Hindlimb muscle (tissue), 1 donor: ENCODE measurements at places on chromosomes 13 and 19. TPM values are rescaled to one million over a fixed set of nuclear protein-coding genes. Genes with fewer than 3 reads are reported as not detected.

GRCh38 chr13:37369616-37370015, 229.0 kb downstream of the POSTN start:
- no peak for DNase-seq

DNA sequence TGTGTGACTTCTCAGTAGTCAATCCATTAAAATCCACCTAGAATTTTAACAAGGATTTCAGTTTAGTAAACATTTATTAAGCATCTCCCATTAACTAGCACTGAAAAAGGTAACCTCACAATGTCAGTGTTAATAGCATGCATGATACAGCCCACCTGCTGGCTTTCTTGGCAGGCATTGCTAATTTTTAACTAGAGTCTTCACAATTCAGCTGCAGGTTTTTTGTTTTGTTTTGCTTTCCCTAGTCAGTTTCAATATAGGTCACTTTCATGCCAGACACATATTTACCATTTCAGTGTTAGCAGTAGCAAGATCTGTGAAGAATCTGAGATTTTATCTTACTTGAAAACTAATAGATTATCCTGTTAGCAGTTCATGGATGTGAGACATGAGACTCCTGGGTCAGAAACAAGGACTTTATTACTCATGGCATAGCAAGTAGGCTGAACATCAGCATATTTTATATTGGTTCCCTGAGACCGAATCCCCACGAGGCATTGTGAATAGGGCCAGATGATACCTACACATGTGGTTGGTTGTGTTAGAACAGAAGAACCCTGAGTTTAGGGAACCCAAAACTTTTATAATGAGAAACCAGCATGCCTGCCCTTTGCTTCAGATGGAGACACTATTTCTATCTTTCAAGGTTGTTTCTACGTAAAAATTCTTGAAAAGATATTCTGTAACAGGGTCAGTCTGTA, 198.0 kb upstream of the HTR2A start:
- no peak for DNase-seq

GRCh38 chr13:30418717-30419459, 3.4 kb upstream of the UBE2L5 start:
- DNase-seq, result no peak

DNA sequence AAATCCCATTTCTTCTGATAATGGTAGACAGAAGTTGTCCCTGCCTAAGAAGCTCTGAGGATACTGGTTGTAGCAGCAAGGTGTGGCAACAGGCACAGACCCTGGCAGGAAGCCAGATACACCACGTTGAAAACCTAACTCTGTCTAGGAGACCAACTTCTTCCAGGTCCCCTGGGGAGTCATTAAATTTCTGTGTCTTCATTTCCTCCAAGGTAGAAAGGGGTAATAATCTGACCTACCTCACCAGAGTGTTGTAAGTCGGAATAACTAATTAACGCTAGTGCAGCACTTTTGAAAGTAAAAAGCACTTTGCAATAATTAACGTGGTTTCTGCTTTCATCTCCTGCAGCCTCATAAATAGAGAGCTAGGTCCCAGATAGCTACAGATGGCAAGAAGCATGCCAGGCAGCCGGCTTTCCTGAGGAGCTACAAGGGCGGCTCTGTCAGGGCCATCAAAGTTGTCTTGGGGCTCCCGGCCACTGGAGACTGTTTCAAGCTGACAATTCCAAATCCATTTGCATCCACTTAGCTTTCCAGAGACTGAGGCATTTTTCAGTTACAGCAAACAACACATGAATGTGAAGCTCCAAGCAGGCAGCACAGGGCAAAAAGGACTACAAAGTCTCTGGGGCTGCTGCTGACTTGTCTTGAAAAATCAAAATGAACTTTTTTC, 176.2 kb downstream of the FOXO1 start:
- DNase-seq, result no peak

ADGRE3 gene
- not detected for polyA plus RNA-seq

FGF9 gene
- polyA plus RNA-seq, result 14.3 TPM

CGB8 gene
- polyA plus RNA-seq, result not detected

DNA sequence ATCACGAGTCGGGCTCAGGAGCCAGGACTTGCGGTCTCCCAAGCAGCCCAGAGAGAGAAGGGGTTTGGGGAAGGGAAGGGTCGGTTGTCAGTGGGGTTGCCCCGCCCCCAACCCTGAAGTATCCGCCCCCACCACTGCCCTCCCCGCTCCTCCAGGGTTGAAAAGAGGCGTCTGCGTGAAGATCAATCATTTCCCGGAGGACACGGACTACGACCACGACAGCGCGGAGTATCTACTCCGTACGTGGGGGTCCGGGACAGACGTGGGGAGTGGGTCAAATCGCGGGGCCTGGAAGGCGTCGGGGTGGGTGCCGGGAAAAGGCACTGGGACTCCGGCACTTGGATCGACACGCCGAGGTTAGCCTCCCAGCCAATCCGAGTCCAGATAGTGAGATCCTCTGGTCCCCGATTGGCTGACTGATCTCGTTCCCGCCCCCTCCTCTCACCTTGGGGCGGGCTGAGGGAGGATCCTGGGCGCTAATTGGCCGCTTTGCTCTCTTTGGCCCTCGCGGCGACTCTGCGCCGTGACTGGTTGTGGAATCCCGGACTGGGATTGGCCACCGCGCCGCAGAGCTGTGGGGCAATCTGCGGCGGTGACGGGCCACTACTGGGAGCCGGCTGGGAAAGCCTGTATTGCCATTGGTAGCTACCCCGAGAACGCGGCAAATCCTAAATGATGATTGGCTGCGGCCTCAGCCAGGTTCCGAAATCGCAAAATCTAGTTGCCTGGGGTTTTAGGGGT, 13.3 kb upstream of the CACNG6 start:
- DNase-seq, result peak; percentile 18

GRCh38 chr19:55670280-55671053, 4.6 kb upstream of the EPN1 start:
- DNase-seq, result no peak
